ENCODE measurements at places on chromosomes 3 and 15. TPM values are rescaled to one million over a fixed set of nuclear protein-coding genes. Genes with fewer than 3 reads are reported as not detected.

The P3H2 gene
- not detected for total RNA-seq

The CCK gene
- total RNA-seq: not detected

The CPEB1 gene
- 0.48 TPM for total RNA-seq

GRCh38 chr3:146594843-146595482, 10.2 kb downstream of the PLSCR5 start:
- no peak for DNase-seq
- no peaks in the 10 kb centered on the region for H3K36me3 ChIP-seq
- H3K4me3 ChIP-seq: no peak overlapping the region
- peaks cover 11% of the 10 kb centered on the region for H3K27me3 ChIP-seq
- no peaks in the 10 kb centered on the region for H3K4me1 ChIP-seq

DNA sequence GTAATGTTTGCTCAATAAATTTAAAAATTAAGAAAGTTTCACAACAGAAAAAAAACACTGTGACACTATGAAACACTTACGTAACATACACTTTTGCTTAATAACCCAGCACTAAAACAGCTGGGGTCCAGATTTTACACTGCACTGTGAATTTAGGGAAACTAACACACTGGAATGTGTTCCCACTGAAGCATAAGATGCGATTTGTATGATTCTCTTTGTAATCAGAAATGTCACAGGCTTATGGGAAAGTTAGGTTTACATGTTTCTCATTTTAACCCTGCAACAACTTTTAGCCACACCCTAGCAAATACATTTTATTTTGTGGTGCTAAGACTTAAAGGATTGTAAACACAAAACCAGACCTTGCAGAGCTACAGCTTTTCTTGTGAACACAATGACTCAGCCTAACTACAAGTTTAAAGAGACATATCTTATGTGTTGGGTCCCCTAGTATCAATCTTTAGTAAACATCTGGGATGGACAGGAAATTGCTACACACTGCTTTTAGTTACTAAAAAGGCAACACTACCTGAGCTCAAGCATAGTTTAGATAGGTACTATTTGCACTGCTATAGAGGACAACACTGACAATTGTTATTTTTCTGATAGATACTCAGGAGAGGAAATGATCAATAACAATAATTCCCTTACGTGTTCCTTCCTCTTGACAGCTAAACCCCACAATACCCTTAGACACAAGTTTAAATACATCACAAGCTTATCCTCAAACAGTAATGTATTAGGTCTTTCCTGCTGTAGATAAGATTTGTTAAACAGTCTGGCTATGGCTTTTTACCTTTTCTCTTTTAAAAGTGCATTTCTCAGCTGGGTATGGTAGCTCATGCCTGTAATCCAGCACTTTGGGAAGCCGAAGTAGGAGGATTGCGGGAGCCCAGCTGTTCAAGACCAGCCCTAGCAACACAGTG, 3.8 kb downstream of the PLD1 start:
- DNase-seq: no peak
- H3K4me1 ChIP-seq: peaks cover 15% of the 10 kb centered on the region
- H3K36me3 ChIP-seq: no peaks in the 10 kb centered on the region
- peak overlapping the region; percentile 69 for H3K27ac ChIP-seq

DNA sequence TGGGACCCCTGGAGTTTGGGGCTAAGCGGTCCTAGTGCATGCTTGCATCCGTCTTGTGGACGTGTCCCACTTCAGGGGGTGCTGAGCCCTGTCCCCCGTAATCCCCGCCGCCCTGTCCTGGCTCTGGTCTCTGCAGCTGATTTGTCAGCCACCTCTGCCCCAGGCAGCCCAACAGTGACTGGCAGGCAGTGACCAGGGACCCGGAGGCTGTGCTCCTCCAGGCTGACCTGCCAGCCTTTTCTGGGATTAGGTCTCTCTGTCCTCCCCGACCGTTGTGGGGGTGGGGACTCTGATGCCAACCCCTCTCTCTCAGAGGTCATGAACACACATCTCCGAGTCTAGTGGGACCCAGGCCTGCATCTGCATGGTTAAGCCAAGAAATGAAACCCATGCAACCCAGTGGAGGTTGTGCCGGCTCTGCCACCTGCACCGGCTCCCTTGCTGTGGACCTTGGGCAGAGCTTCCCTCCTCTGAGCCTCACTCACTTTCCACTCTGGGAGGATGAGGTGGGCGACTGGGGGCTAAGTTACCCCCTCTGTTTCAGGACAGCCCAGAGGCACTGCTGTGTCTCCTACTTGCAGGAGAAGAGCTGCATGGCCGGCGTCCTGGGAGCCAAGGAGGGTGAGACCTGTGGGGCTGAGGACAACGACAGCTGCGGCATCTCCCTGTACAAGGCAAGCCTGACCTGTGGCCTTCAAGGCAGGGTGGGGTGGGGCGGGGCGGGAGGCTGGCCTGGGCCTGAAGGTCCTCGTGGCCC, 60.2 kb downstream of the FBLN2 start:
- no peaks in the 10 kb centered on the region for H3K27me3 ChIP-seq
- no peak for DNase-seq
- no peak overlapping the region for H3K27ac ChIP-seq

DNA sequence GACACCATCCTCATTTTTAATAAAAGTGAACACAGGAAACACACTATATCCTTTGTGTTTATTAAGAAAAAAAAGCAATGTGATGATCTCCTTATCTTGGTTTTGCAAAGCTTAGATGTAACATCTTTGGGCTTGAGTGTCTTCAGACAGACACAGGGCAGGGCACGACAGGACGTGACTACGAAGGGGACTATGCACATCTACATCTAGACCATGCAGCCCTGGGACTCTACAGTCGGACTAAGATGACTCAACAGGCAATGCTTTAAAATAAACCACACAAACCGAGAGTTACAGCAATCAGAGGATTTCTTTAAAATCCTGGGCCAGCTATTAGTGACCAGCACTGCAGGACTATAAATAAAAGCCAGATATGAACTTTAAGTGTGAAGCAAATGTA, 22.8 kb upstream of the TM2D3 start:
- H3K36me3 ChIP-seq: no peaks in the 10 kb centered on the region
- no peaks in the 10 kb centered on the region for H3K27me3 ChIP-seq
- H3K4me3 ChIP-seq: peak overlapping the region; percentile 22
- peak overlapping the region; percentile 49 for H3K27ac ChIP-seq

DNA sequence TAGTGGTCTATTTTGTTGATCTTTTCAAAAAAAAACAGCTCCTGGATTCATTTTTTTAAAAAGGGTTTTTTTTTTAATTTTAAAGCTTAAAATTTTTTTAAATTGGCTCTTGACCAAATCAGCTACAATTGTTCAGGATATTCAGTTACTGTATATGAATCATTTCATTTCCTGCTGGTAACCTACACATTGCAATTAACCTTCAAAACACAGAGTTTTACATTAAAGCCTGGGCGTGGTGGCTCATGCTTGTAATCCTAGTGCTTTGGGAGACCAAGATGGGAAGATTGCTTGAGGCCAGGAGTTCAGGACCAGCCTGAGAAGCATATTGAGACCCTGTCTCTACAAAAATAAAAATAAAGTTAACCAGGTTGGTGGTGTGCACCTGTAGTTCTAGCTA, 163.4 kb downstream of the ALDH1A2 start:
- no peak for DNase-seq
- peaks cover 21% of the 10 kb centered on the region for H3K27me3 ChIP-seq
- no peaks in the 10 kb centered on the region for H3K36me3 ChIP-seq
- H3K4me1 ChIP-seq: no peaks in the 10 kb centered on the region
- no peak overlapping the region for H3K4me3 ChIP-seq
- H3K27ac ChIP-seq: no peak overlapping the region

GRCh38 chr15:24756101-24756500, 80.5 kb downstream of the NPAP1 start:
- H3K4me3 ChIP-seq: no peak overlapping the region
- no peaks in the 10 kb centered on the region for H3K4me1 ChIP-seq
- H3K36me3 ChIP-seq: no peaks in the 10 kb centered on the region
- no peak for DNase-seq
